Vagina (tissue), 2 donors: ENCODE measurements at places on chromosomes 5 and 9.
A peak's percentile ranks its signal among the peaks of the same experiment; 100 is the strongest.

GRCh38 chr9:136339173-136339957 is 12.0 kb downstream of the GPSM1 start:
- DNase-seq, result no peak
- H3K27me3 ChIP-seq, result no peaks in the 10 kb centered on the region

DNA sequence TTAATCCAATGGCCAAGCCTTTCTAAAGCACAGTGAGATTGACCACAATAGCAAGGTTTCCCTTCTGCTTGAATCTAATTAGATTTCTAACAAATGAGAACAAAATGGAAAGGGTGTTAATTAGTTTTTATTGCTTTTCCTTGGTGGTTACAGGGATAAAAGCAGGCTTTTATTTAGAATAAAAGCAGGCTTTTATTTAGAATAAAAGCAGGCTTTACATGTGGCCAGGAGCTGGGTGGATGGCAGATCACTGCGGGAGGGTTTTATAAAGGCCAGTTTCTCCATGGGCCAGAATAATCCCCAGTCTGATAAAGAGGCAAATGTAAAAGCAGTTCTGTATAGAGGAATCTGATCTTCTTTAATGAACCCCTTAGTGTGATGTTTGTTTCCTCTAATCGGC is 470.2 kb downstream of the TMEM232 start:
- H3K27me3 ChIP-seq, result no peaks in the 10 kb centered on the region
- DNase-seq, result no peak
- H3K4me3 ChIP-seq, result no peak overlapping the region
- no peak overlapping the region for H3K27ac ChIP-seq

DNA sequence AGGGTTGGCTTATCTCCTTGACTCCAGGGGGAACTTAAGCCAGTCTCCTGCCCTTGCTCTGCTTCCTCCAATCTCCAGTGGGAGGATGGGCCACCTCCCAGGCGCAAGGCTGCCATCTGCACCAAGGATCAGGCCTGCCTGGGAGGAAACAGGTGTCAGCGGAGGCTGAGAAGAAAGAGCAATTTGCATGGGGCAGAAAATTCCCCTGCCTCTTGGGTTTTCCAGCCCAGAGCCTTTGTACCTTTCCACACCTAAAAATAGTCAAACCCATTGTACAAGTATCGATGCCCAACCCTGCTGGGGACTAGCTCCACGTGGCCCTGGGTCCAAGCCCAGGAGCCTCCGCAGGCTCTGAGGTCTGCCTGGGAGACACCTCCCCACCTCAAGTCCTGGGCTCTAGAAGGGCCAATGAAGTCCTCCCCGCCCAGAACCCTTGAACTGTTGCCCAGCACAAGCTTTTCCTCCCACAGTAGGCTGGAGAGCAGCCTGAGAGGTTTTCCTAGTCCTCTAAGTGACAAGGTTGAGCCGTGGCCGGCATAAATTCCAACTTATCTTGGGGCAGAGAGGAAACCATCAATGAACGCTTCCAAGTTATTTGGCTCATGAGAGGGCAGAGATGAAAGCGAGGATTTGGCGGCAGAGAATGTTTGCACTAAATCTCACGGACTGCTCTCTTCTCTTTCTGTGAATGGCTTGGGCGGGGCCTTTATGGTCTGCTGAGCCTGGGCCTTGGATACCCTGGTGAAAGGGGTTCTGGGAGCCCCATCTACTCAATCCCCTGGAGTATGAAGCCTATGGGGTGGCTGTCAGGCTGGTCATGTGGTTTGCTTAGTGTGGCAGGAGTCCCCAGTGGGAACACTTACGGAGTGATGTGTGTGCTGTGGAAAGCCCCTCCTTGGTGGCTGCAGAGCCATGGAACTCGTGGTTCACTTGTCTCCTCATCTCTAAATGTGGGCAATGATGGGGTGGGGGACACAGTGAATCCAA is 15.6 kb downstream of the JADE2 start:
- no peaks in the 10 kb centered on the region for H3K36me3 ChIP-seq
- no peak overlapping the region for H3K4me3 ChIP-seq
- H3K27ac ChIP-seq, result no peak overlapping the region

- H3K4me3 ChIP-seq, result no peak overlapping the region
- no peaks in the 10 kb centered on the region for H3K36me3 ChIP-seq
- no peaks in the 10 kb centered on the region for H3K4me1 ChIP-seq
- no peak for DNase-seq
Observed at GRCh38 chr5:168153263-168153875, 138.1 kb upstream of the WWC1 start.

GRCh38 chr5:38413696-38414095 is 142.8 kb downstream of the LIFR start:
- no peaks in the 10 kb centered on the region for H3K4me1 ChIP-seq
- H3K36me3 ChIP-seq, result no peaks in the 10 kb centered on the region
- no peak for DNase-seq
- H3K27ac ChIP-seq, result no peak overlapping the region

GRCh38 chr5:96733771-96734500 is 71.8 kb downstream of the CAST start:
- no peaks in the 10 kb centered on the region for H3K27me3 ChIP-seq
- H3K4me3 ChIP-seq, result no peak overlapping the region
- H3K27ac ChIP-seq, result no peak overlapping the region
- peaks cover 22% of the 10 kb centered on the region for H3K4me1 ChIP-seq
- no peak for DNase-seq
- H3K36me3 ChIP-seq, result peaks cover 34% of the 10 kb centered on the region

GRCh38 chr5:127196042-127196441 is 94.6 kb upstream of the MEGF10 start:
- H3K4me3 ChIP-seq, result no peak overlapping the region
- DNase-seq, result no peak
- H3K27me3 ChIP-seq, result no peaks in the 10 kb centered on the region
- H3K27ac ChIP-seq, result no peak overlapping the region

DNA sequence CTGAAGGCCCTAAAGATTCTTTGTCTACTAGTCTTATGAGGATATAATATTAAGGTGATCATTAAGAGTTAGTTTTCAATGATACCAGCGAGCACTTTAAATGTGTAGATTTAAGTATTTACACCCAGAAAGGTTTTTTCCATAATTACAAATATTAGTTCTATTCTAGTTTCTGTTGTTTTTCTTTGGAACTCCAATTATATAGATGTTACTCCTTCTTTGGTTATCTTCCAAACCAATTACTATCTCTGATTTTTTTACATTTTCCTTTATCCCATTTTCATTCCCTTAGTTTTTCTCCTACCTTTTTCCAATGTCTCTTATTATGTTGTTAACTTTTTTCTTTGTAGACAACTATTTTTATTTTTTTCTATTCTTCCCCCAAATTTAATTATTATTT is 355.1 kb downstream of the KCNN2 start:
- DNase-seq, result no peak
- no peaks in the 10 kb centered on the region for H3K4me1 ChIP-seq
- H3K27ac ChIP-seq, result no peak overlapping the region
- no peaks in the 10 kb centered on the region for H3K27me3 ChIP-seq

- no peak for DNase-seq
- peaks cover 10% of the 10 kb centered on the region for H3K4me1 ChIP-seq
- no peaks in the 10 kb centered on the region for H3K36me3 ChIP-seq
- H3K27ac ChIP-seq, result no peak overlapping the region
- no peak overlapping the region for H3K4me3 ChIP-seq
- H3K27me3 ChIP-seq, result no peaks in the 10 kb centered on the region
Observed at GRCh38 chr5:10445352-10445751, 3.7 kb downstream of the ROPN1L start.

GRCh38 chr9:132597073-132597775 is 14.8 kb downstream of the BARHL1 start:
- H3K27ac ChIP-seq, result no peak overlapping the region
- no peaks in the 10 kb centered on the region for H3K27me3 ChIP-seq
- no peak overlapping the region for H3K4me3 ChIP-seq
- no peak for DNase-seq
- H3K4me1 ChIP-seq, result no peaks in the 10 kb centered on the region
- no peaks in the 10 kb centered on the region for H3K36me3 ChIP-seq

DNA sequence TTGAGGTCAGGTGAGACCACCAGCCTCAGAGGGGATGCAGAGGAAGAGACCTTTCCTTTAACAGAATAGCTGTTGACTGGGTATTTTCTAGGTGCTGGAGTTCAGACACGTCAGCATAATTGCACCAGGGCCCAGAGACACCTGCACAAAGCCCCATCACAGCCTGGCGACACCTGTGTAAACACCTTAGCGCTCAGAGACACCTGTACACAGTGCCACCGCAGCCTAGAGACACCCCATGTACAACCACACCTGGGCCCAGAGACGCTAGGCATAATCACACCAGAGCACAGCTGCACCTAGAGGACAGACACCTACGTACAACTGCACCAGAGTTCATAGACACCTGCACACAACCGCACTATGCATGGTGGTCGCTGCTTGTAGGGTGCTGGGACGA is 1.0 kb downstream of the TRIP13 start:
- H3K27ac ChIP-seq, result no peak overlapping the region
- H3K36me3 ChIP-seq, result peaks cover 22% of the 10 kb centered on the region
- peaks cover 22% of the 10 kb centered on the region for H3K4me1 ChIP-seq
- H3K4me3 ChIP-seq, result peak overlapping the region; percentile 94

GRCh38 chr5:107917983-107918382 is 247.2 kb upstream of the EFNA5 start:
- H3K4me3 ChIP-seq, result no peak overlapping the region
- no peak for DNase-seq
- no peaks in the 10 kb centered on the region for H3K27me3 ChIP-seq
- H3K36me3 ChIP-seq, result no peaks in the 10 kb centered on the region
- no peaks in the 10 kb centered on the region for H3K4me1 ChIP-seq
- H3K27ac ChIP-seq, result no peak overlapping the region

GRCh38 chr9:14525856-14526255 is 167.4 kb downstream of the ZDHHC21 start:
- H3K4me3 ChIP-seq, result no peak overlapping the region
- no peak for DNase-seq
- H3K36me3 ChIP-seq, result no peaks in the 10 kb centered on the region
- no peaks in the 10 kb centered on the region for H3K4me1 ChIP-seq
- no peaks in the 10 kb centered on the region for H3K27me3 ChIP-seq

DNA sequence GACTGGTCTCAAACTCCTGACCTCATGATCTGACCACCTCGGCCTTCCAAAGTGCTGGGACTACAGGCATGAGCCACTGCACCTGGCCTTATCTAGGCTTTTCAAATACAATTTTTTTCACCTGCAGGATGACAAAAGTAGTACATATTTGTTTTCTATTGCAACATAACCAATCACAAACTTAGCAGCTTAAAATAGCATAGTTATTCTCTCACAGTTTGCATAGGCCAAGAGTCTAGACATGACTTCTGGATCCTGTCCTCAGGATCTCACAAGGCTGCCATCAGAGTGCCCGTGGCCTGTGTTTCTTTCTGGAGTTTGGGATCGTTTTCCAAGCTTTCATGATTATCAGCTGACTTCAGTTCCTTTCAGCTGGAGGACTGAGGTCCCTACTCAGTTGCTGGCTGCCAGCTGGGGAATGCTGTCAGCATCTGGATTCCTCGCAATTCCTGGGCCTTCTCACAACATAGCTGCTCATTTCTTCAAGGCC is 348.9 kb downstream of the ARHGEF28 start:
- no peaks in the 10 kb centered on the region for H3K4me1 ChIP-seq
- H3K27me3 ChIP-seq, result no peaks in the 10 kb centered on the region
- H3K27ac ChIP-seq, result no peak overlapping the region
- no peaks in the 10 kb centered on the region for H3K36me3 ChIP-seq
- H3K4me3 ChIP-seq, result no peak overlapping the region

DNA sequence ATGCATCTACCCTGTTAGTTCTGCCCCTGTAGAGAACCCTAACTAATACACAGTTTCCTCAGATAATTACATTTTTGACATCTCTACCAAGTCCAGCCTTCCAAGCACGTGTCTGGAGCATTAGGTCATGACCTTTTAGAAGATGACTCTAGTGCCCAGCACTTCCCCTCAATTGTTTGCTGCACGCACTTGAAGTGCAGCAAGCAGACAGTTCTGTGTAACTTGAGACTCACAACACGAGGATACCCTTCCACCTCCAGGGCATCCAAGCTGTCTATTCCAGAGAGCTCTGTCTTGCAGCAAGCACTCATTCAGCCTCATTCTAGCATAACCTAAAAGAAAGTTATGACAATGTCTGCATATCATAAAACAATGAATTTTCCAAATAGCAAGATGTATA is 1410.5 kb upstream of the CDH18 start:
- no peaks in the 10 kb centered on the region for H3K27me3 ChIP-seq
- H3K27ac ChIP-seq, result no peak overlapping the region
- H3K36me3 ChIP-seq, result no peaks in the 10 kb centered on the region
- no peak overlapping the region for H3K4me3 ChIP-seq
- DNase-seq, result no peak
- H3K4me1 ChIP-seq, result no peaks in the 10 kb centered on the region

DNA sequence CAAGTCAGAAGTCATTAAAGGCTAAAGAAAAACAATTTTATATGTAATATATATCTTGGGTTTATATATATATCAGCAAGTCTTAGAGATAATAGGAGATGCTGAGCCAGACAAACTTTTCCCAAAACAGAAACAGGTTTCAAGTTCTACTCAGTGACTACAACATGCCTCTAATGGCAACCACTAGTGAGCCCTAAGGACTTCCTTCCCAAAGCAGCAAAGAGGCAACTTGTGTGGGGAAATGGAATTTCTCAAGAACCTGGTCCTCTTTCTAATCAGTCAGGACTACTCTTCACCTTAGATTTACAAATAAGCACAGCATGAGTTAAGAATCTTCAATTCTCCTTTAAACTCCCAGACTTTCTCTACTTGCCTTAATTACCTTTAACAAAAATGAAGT is 17.6 kb downstream of the RNF38 start:
- H3K27me3 ChIP-seq, result no peaks in the 10 kb centered on the region
- no peak overlapping the region for H3K4me3 ChIP-seq
- H3K4me1 ChIP-seq, result peaks cover 64% of the 10 kb centered on the region

- H3K4me3 ChIP-seq, result no peak overlapping the region
- DNase-seq, result no peak
- H3K36me3 ChIP-seq, result no peaks in the 10 kb centered on the region
- H3K4me1 ChIP-seq, result no peaks in the 10 kb centered on the region
- H3K27ac ChIP-seq, result no peak overlapping the region
Observed at GRCh38 chr9:20041697-20042081, 252.9 kb upstream of the SLC24A2 start.

- H3K4me3 ChIP-seq, result no peak overlapping the region
- H3K4me1 ChIP-seq, result peaks cover 18% of the 10 kb centered on the region
- no peaks in the 10 kb centered on the region for H3K36me3 ChIP-seq
Observed at GRCh38 chr9:95750725-95751519, 124.6 kb upstream of the ERCC6L2 start.

- H3K27ac ChIP-seq, result no peak overlapping the region
- no peaks in the 10 kb centered on the region for H3K27me3 ChIP-seq
- no peaks in the 10 kb centered on the region for H3K4me1 ChIP-seq
- no peaks in the 10 kb centered on the region for H3K36me3 ChIP-seq
Observed at GRCh38 chr5:41252036-41252435, 38.7 kb upstream of the C6 start.

- no peak overlapping the region for H3K4me3 ChIP-seq
- H3K27ac ChIP-seq, result no peak overlapping the region
- H3K4me1 ChIP-seq, result no peaks in the 10 kb centered on the region
Observed at GRCh38 chr5:98810206-98810605, 36.7 kb downstream of the RGMB start.

GRCh38 chr9:77830618-77831285 is 182.6 kb upstream of the GNA14 start:
- no peak for DNase-seq
- no peaks in the 10 kb centered on the region for H3K27me3 ChIP-seq
- no peak overlapping the region for H3K4me3 ChIP-seq
- H3K36me3 ChIP-seq, result no peaks in the 10 kb centered on the region
